ENCODE measurements at places on chromosomes 12 and 14.

GRCh38 chr14:87999277-87999676 is 5.7 kb upstream of the GPR65 start:
- DNase-seq: no peak

DNA sequence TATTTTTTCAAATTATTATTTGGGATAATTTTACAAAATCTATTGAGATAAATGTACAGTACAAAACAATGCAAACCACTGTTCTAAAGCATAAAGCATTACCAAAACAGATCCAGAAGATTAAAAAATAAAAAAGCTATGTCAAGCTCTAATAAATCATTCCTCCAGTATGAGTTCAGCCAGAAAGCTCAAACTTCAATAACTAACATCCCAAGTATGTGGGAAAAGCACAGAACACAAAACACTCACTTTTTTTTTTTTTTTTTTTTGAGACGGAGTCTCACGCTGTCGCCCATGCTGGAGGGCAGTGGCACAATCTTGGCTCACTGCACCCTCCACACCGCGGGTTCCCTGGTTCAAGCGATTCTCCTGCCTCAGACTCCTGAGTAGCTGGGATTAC is 11.3 kb downstream of the SAV1 start:
- no peak for DNase-seq

GRCh38 chr12:66236969-66237368 is 48.0 kb downstream of the IRAK3 start:
- no peak for DNase-seq

- DNase-seq: no peak
Measured at GRCh38 chr14:85363358-85363757, 166.6 kb upstream of the FLRT2 start.

DNA sequence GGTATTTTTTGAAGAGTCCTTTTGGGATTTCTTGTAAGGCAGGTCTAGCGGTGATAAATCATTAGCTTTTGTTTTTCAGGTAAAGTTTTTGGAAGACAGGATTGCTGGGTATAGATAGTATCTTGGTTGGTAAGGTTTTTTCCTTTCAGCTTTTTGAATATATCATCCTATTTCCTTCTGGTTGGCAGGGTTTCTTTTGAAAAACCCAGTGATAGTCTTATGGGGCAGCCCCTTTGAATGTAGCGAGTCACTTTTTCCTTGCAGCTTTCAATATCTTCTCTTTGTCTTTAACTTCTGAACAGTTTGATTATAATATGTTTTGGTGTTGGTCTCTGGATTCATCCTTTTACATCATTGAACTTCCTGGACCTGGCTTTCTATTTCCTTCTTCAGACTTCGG is 20.2 kb downstream of the TMX1 start:
- DNase-seq: no peak

DNA sequence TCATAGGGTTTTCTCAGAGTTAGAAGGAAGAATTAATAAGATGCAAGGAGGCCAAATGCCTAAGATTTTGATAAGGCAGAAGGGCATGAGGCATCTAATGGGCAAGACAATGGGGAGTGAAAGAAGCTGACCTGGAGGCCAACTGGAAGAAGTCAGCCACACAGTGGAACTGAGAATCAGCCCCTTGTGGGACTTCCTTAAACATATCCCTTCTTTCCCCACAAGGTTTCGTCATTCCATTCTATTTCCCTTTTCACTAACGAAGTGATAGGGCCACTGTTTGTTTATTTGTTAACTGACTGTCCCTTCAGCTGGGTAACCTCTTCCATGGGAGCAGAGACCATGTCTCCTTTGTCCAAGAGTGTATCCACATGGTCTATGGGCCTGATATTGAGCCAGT is 86.2 kb downstream of the HELB start:
- DNase-seq: no peak

DNA sequence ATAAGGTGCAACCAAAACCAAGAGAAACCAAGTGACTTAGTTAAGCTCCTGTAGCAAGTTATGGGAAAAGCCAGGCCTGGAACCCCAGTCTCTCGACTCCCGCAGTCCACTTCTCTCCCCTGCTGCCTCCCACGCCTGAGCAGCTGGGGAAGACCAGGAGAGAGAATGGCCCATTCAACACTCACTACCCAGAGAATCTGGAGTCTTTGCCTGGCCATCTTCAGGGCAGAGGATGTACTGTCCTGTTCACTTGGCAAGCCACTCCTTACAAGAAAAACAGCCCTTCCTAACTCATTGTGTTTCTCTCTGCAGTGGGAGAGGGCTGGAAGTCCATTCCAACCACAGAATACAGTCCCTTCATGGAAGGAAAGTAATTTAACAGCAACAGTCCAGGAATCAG is 1.8 kb downstream of the PITPNM2 start:
- DNase-seq: no peak

- no peak for DNase-seq
Measured at GRCh38 chr14:88856786-88857366, 32.4 kb downstream of the TTC8 start.

DNA sequence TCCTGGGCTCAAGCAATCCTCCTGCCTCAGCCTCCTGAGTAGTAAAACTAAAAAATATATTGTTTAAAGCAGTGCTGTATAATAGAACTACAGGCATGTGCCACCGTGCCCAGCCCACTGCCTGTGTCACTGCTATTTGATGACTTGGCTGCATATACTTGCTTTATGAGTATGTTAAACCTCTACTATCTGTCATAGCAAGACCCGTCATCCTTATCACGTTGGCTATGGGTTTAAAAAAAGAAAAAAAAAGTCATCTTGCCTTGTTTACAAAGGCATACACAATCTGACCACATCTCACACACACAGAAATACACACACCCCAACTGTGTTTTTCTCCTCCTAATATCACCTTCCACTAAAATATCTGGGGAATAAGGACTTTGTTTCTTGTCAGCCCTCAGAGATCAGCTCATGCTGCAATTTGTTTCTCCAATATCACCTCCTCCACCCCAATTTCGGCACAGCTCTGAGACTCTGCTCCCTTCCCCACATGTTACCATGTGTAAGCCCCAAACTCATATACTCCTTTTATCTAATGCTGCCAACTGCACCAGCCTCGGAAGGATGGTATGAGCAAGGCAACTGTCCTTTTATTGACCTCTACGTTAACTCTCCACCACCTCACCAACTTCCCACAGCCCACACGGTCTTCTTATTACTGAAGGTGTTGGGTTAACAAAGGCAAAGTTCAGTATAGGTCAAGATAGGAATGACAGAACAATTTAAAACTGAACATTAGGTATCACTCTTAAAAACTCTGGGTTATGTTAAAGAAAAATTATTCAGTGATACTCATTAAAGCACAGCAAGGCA is 802 bp upstream of the TMPRSS12 start:
- DNase-seq: no peak

DNA sequence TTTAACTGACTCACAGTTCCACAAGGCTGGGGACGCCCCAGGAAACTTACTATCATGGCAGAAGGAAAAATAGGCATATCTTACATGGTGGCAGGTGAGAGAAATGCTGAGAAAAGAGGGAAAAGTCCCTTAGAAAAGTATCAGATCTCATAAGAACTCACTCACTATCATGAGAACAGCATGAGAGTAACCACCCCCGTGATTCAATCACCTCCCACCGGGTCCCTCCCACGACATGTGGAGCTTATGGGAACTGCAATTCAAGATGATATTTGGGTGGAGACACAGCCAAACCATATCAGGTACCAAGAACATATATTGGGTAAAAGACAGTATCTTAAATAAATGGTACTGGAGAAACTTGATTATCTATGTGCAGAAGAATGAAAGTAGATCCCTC is 100.3 kb upstream of the FAR2 start:
- no peak for DNase-seq

DNA sequence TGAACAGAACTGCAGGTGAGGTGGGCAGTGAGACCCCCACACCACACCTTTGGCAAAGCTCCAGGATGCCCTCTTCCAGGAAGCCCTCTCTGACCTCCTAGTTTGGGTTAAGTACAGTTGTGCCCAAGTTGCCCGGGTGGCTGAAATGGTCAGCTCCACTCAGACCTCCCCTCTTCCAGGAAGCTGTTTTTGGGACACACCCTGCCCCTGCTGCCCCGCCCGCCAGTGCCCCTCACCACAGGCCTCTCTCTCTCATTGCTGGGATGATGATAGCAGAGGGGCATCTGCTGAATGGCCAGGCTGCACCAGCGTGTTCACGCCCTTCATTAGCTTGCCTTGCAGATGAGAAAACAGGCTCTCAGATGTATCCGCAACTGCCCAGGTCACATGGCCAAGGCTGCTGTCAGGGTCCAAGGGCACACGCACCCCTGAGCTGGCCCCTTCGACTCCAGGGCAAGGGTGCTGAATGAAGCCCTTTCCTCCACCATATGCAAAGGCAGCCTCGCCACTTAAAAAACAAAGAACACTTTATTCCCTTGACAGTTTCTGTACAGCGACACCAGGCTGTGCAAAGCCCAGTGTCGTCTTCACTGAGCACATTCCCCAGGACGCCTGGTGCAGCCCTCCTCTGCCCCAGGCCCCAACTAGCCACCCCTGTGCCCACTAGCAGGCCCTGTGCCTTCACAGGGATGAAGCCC is 15.5 kb downstream of the SLC25A29 start:
- DNase-seq: no peak

DNA sequence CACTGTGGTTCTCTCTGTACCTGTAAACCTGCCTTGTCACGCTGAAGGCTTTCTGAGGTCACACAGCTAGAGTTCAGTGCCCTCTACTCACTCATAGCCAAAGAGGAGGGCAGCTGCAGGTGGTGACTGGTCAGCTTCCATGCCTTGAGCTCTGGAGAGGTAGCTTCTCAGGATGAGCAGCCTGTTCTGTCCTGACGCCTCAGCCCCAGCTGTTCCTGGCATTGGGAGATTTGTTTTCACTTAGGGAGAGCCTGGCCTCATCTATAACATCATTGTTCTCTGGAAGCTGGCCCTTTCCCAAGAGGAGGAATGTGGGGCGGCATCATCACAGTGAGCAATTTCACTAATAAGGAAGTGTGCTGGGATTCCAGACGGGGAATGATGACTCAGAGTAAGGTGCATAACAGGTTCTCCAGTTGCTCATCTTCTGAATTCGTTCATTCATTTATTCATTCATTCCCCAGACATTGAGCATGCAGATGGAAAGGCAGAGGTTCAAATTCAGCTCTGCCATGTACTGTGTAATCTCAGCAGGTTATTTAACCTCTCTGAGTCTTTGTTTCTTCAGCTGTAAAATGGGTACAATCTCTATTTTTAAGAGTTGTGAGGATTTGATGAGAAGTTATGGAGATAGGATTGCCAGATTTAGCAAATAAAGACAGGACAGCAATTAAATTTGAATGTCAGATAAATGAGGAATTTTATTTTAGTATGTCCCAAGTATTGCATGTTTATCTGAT is 255.8 kb upstream of the CRY1 start:
- no peak for DNase-seq

GRCh38 chr12:45406988-45407850 is 191.3 kb downstream of the ANO6 start:
- DNase-seq: peak; percentile 41
